Chondrocyte (in vitro differentiated cells): ENCODE measurements at places on chromosomes 1 and 21. TPM values are rescaled to one million over a fixed set of nuclear protein-coding genes. Genes with fewer than 3 reads are reported as not detected.
A peak's percentile ranks its signal among the peaks of the same experiment; 100 is the strongest.

DNA sequence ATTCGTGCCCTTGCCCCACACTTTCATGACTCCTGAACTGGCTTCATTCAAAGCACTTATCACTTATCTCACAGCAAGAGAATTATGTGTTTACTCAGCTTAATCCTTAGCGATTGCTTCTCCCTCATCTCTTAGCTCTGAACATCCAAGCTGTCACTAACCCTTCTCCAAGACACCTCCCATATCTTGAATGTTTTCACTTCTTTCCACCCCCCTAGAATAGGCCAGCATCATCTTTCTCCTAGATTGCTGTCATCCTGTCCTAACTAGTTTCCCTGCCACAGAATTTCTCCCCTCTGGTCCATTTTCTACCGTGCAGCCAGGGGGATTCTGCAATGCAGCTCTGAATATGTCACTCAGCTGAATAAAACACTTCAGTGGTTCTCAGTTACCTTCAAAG, 68.6 kb upstream of the SPATA6 start:
- no peak overlapping the region for H3K27ac ChIP-seq
- H3K4me3 ChIP-seq = no peak overlapping the region
- DNase-seq = no peak

The PCBP3 gene
- 6.4 to 11.8 TPM (median 11.8 TPM) in 3 replicates for total RNA-seq

The PCAT6 gene
- total RNA-seq = 4.2 to 6.8 TPM (median 4.5 TPM) in 3 replicates

DNA sequence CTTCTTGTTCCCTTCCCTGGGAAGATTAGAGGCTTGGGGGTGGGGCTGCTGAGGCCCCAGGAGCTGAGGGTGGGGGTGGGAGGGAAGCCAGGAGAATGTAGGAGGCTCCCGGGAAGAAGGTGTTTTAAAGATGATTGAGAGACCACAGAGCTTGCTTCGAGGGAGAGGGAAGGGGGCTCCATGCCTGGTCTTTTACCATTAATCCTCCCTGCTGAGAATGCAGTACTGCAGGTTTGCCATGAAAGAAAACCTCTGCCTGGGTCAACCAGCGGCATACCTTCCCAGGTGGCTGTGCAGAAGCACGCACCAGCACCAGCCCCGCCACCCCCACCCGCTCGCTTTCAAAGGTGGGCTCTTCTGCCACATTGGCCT, 15.4 kb downstream of the ABCA4 start:
- DNase-seq = no peak
- no peak overlapping the region for H3K27ac ChIP-seq
- no peaks in the 10 kb centered on the region for H3K27me3 ChIP-seq
- H3K4me3 ChIP-seq = no peak overlapping the region
- H3K4me1 ChIP-seq = peaks cover 24% of the 10 kb centered on the region

- H3K4me3 ChIP-seq = no peak overlapping the region
- H3K36me3 ChIP-seq = no peaks in the 10 kb centered on the region
- no peak overlapping the region for H3K27ac ChIP-seq
- no peaks in the 10 kb centered on the region for H3K4me1 ChIP-seq
- no peak for DNase-seq
These were observed 121.8 kb upstream of the KCNK1 start for GRCh38 chr1:233491953-233492620.

The RPS27 gene
- total RNA-seq = 951 to 1,224 TPM (median 1,041 TPM) in 3 replicates

- no peaks in the 10 kb centered on the region for H3K27me3 ChIP-seq
- peak overlapping the region; percentile 85 for H3K27ac ChIP-seq
- no peak for DNase-seq
- H3K36me3 ChIP-seq = peaks cover 26% of the 10 kb centered on the region
- H3K4me3 ChIP-seq = no peak overlapping the region
- H3K4me1 ChIP-seq = peaks cover 48% of the 10 kb centered on the region
These were observed 75.8 kb downstream of the RGL1 start for GRCh38 chr1:183880531-183881243.

GRCh38 chr1:117059334-117059677, 820 bp upstream of the TTF2 start:
- peaks cover 2% of the 10 kb centered on the region for H3K36me3 ChIP-seq
- H3K4me3 ChIP-seq = no peak overlapping the region
- DNase-seq = no peak
- no peaks in the 10 kb centered on the region for H3K27me3 ChIP-seq
- H3K27ac ChIP-seq = peak overlapping the region; percentile 32

DNA sequence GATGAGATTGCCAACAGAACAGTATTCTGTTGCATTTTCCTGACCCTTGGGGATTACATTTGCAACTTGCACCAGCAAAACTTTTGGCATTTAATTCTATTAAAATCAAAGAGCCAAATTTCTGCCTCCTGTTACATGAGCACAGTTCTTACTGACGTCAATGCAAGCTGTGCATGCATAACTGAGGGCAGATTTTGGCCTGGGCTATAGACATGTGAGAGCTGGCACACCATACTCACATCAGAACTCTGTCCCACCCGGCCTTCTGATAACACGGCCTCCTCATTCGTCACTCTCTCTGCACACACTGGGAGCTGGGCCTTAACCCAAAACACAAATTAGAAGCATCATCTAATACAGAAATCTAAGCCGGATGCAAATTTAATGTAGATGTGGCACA, 31.5 kb downstream of the PAPPA2 start:
- H3K4me1 ChIP-seq = no peaks in the 10 kb centered on the region
- H3K4me3 ChIP-seq = no peak overlapping the region

The RAB3B gene
- total RNA-seq = 15.3 to 33.9 TPM (median 32.8 TPM) in 3 replicates

The S100A8 gene
- total RNA-seq = not detected in 3 replicates

GRCh38 chr1:152084853-152085252, 4.0 kb downstream of the TCHHL1 start:
- peaks cover 18% of the 10 kb centered on the region for H3K27me3 ChIP-seq
- DNase-seq = no peak
- H3K27ac ChIP-seq = no peak overlapping the region
- no peaks in the 10 kb centered on the region for H3K4me1 ChIP-seq
- no peak overlapping the region for H3K4me3 ChIP-seq
- H3K36me3 ChIP-seq = no peaks in the 10 kb centered on the region

- no peaks in the 10 kb centered on the region for H3K27me3 ChIP-seq
- H3K4me1 ChIP-seq = peaks cover 26% of the 10 kb centered on the region
- no peaks in the 10 kb centered on the region for H3K36me3 ChIP-seq
- DNase-seq = no peak
- H3K4me3 ChIP-seq = no peak overlapping the region
- H3K27ac ChIP-seq = no peak overlapping the region
These were observed 42.6 kb downstream of the OPTC start for GRCh38 chr1:203536575-203536974.

DNA sequence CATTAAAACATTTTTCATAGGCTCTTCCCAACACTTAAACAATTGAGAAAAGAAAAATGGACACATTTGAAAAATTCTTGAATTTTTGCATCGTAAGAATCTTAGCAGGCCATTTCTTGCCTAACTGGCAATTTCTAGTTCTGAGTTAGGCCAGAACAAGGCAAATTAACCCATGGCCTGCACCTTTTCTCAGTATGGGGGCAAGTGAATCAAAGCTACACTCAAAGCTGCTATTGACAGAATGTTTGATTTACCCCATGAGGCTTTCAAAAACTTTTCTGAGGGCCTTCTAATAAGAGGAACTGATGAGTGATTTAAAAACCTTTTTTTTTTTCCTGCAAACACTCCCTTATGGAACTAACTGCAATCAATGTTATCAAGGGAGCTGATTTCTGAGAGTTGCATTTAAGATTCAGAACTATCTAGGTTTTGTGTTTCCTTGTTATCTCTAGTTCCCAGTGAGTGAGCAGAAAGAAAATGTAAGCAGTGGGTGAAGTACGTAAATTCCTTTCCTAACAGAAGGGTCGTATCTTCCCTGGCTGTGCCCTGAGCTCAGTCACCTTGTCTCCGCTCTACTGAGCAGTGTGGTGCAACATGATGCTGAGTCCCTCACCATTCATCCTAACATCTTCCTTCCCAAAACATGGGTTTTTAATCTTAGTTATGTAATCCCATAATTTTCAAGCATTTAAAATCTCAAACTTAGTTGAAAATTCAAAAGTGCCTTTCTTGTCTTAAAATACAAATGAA, 353.7 kb downstream of the DPYD start:
- no peak overlapping the region for H3K27ac ChIP-seq
- H3K36me3 ChIP-seq = no peaks in the 10 kb centered on the region
- peaks cover 18% of the 10 kb centered on the region for H3K4me1 ChIP-seq
- no peak overlapping the region for H3K4me3 ChIP-seq
- no peaks in the 10 kb centered on the region for H3K27me3 ChIP-seq
- DNase-seq = no peak

GRCh38 chr1:20726118-20726911, 6.2 kb downstream of the SH2D5 start:
- H3K27ac ChIP-seq = no peak overlapping the region
- peaks cover 1% of the 10 kb centered on the region for H3K4me1 ChIP-seq
- H3K4me3 ChIP-seq = no peak overlapping the region
- no peaks in the 10 kb centered on the region for H3K36me3 ChIP-seq

The COL16A1 gene
- 230 to 272 TPM (median 262 TPM) in 3 replicates for total RNA-seq

- no peak for DNase-seq
- H3K4me1 ChIP-seq = no peaks in the 10 kb centered on the region
- no peaks in the 10 kb centered on the region for H3K36me3 ChIP-seq
- peaks cover 14% of the 10 kb centered on the region for H3K27me3 ChIP-seq
These were observed 47.2 kb upstream of the PRMT6 start for GRCh38 chr1:107009281-107009680.

- H3K27ac ChIP-seq = no peak overlapping the region
- no peak for DNase-seq
- H3K27me3 ChIP-seq = peaks cover 2% of the 10 kb centered on the region
- H3K36me3 ChIP-seq = no peaks in the 10 kb centered on the region
- no peak overlapping the region for H3K4me3 ChIP-seq
These were observed 105.6 kb downstream of the MIS18A start for GRCh38 chr21:32173121-32173724.

The COL8A2 gene
- 10.8 to 18.1 TPM (median 17.4 TPM) in 3 replicates for total RNA-seq

DNA sequence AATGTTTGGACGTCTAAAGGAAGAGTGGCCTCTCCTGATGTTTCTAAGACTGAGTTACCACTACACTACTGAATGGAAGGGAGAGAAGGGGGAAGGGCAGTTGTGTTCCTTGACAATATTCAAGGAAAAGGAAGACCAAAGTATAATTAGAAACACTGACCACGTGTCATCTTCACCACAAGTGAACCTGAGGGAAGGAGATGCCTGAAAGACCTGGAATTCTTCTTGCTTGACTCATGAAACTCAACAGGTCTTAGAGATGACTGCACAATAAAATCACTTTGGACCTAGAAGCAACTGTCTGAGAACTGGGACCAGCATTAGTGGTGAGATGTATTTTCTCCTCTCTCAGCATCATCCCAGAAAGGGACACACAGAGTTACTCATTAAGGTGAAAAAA, 56.7 kb downstream of the PTPN14 start:
- H3K4me3 ChIP-seq = no peak overlapping the region
- H3K27me3 ChIP-seq = no peaks in the 10 kb centered on the region
- H3K36me3 ChIP-seq = no peaks in the 10 kb centered on the region
- DNase-seq = no peak
- H3K4me1 ChIP-seq = peaks cover 84% of the 10 kb centered on the region
- H3K27ac ChIP-seq = peak overlapping the region; percentile 80

The FAM72C gene
- 0.31 to 0.97 TPM in 2 of 3 replicates, not detected in the other for total RNA-seq

The RNF186 gene
- not detected in 3 replicates for total RNA-seq

GRCh38 chr21:44975720-44976555, 36.1 kb downstream of the SLX9 start:
- no peak for DNase-seq
- no peaks in the 10 kb centered on the region for H3K27me3 ChIP-seq
- peaks cover 3% of the 10 kb centered on the region for H3K36me3 ChIP-seq
- no peak overlapping the region for H3K4me3 ChIP-seq

- H3K4me3 ChIP-seq = no peak overlapping the region
- H3K27me3 ChIP-seq = no peaks in the 10 kb centered on the region
- peaks cover 1% of the 10 kb centered on the region for H3K4me1 ChIP-seq
- H3K27ac ChIP-seq = no peak overlapping the region
These were observed 362.9 kb upstream of the VAMP3 start for GRCh38 chr1:7407980-7408770.

DNA sequence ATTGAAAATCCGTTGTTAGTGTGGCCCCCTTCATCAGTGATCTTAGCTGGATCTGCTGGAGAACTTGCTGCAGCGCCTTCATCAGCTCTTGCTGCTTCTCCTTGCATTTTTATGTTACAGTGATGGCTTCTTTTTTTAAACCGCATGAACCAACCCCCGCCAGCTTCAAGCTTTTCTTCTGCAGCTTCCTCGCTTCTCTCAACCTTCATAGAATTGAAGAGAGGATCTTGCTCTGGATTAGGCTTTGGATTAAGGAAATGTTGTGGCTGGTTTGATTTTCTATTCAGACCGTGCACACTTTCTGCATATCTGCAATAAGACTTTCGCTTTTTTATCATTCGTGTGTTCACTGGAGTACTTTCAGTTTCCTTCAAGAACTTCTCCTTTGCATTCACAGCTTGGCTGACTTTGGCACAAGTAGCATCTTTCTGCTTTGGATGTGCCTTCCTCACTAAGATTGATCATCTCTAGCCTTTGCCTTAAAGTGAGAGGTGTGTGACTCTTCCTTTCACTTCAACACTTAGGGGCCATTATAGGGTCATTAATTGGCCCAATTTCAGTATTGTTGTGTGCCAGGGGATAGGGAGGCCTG, 13.1 kb downstream of the RNF187 start:
- H3K27ac ChIP-seq = no peak overlapping the region
- no peak overlapping the region for H3K4me3 ChIP-seq
- peaks cover 3% of the 10 kb centered on the region for H3K27me3 ChIP-seq
- H3K36me3 ChIP-seq = peaks cover 8% of the 10 kb centered on the region

- H3K27ac ChIP-seq = no peak overlapping the region
- DNase-seq = no peak
- no peaks in the 10 kb centered on the region for H3K4me1 ChIP-seq
- H3K27me3 ChIP-seq = no peaks in the 10 kb centered on the region
These were observed 1008.3 kb upstream of the B3GALT2 start for GRCh38 chr1:194194724-194195123.

The NBPF15 gene
- 54.1 to 64.2 TPM (median 59.2 TPM) in 3 replicates for total RNA-seq

DNA sequence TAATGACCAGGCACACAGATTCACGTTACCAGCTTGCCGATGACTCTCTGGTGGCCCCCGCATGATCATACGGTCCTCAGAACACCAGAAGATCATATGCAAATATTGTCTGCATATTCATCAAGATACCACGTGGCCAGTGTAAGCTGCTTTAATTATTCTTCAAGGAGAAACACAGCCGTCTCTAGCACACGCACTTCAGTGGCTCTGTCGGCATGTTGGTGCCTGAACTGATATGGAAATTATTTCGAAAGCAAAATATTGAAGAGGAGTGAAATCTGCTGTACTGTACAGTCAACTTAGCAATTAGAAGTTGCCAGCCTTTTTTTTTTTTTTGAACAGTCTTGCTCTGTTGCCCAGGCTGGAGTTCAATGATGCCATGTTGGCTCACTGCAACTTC, 5.9 kb upstream of the KIF26B start:
- peaks cover 17% of the 10 kb centered on the region for H3K4me1 ChIP-seq
- no peaks in the 10 kb centered on the region for H3K36me3 ChIP-seq
- no peak for DNase-seq
- no peak overlapping the region for H3K27ac ChIP-seq

DNA sequence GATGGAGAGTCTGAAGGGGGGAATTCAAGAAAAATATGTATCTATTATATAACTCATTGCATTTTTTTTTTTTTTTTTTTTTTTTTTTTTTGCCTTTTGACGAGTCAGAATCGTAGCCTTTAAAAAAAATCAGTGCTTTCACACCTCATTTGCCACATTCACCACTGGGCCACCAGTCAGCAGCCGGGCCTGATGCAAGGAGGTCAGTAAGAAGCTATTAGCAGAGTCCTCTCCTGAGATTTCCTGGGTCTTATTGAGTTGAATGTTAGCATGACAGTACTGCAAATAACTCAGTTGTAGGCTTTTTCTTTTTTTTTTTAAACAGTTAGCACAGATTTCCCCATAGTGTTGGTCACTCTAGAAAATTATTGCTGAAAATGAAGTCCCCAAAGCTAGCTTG, 139.8 kb downstream of the SPATA17 start:
- H3K4me1 ChIP-seq = no peaks in the 10 kb centered on the region
- no peak for DNase-seq
- H3K4me3 ChIP-seq = no peak overlapping the region
- H3K27ac ChIP-seq = no peak overlapping the region
- H3K36me3 ChIP-seq = no peaks in the 10 kb centered on the region

The KCNJ15 gene
- 0.21 to 0.80 TPM (median 0.27 TPM) in 3 replicates for total RNA-seq
